Stimulated activated naive CD8-positive, alpha-beta T cell treated with anti-CD3 and anti-CD28 coated beads, Interleukin-15, Interleukin-2, amounts not matched to agents 100 U/mL and 50 U/mL, for 24 hours (primary cell): ENCODE measurements at places on chromosomes 2 and 18.

DNA sequence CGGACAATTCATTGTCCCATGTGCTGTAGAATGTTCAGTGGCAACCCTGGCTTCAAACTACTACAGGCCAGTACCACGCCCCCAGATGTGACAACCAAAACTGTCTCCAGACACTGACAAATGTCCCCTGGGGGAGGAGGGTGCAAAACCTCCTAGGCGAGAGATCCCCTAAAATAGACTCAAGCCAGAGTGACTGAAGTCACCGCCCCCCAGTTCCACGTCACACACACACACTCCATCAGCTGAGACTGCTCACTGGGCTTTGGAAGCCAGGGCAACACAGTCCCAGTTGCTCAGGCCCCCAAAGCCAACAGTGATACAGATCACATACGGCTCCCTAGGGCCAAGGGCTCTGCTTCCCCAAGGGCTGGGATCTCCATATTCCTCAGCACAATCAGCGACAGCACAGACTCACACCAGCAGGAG is 19.1 kb downstream of the HDAC4 start:
- DNase-seq: peak; percentile 48

GRCh38 chr18:58813561-58814225 is 51.0 kb upstream of the ZNF532 start:
- no peak for DNase-seq

DNA sequence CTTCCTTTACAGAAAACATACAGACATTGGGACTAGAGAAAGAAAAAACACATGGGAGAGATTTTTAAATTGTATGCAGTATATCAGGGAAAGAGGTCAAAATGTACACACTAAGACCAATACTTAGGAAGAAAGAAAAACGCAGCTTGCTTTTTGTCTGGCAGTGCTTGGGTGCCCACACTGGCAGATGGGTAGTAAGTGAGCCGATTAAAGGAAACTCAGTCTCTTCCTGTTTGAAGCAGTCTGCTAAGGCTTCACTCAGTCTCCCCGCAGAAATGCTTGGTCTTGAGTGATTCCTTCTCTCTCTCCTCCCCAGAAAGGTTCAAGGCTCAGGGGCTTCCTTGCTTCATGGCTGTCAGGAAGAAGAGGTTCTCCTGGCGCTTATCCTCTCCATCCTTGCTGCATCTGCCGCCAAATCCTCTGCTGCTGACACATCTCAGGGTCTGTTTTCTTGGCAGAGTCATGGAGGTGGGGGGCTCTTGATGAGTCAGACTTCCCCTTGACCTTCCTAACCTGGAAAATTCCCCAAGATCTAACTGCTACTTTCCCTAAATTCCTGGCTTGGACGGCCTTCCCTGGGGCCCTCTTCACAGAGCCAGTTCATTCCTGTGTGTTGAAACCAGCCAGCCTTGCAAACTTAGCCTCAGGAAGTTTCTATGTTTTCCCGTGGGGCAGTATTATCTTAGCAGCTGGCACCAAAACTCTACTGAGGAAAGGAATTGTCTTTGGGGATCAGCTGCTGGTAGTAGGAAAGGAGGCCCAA is 10.5 kb upstream of the TMSB10 start:
- no peak for DNase-seq

DNA sequence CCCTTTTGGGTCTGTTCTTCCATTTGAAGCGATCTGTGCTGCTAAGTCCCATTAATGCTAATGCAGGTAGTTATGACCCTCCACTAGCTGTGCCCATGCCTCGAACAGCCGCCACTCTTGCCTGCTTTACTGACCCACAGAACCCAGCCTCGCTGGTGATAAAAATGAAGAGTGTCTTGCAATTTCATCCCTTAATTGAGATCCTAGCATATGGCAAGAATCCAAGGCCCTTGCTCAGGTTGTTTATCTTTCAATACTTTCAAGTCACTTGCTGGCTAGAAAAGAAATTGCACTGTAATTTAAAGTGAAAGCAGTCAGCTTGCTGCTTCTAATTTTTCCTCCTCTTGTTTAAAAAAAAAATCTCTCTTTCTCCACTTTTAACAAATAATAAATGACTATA is 73.6 kb downstream of the ZNF521 start:
- no peak for DNase-seq

- DNase-seq: no peak
These were observed 117.7 kb downstream of the GPD2 start for GRCh38 chr2:156553714-156554442.

- DNase-seq: peak; percentile 58
These were observed 46.6 kb upstream of the ZBTB7C start for GRCh38 chr18:48455555-48456478.

GRCh38 chr2:42618972-42619371 is 50.5 kb downstream of the MTA3 start:
- no peak for DNase-seq
